ENCODE measurements at places on chromosomes 1 and 21. TPM values are rescaled to one million over a fixed set of nuclear protein-coding genes. Genes with fewer than 3 reads are reported as not detected.

- DNase-seq: peak; percentile 84
Observed at GRCh38 chr1:65265651-65266351, 43.5 kb upstream of the DNAJC6 start.

Gene SPRR2G
- not detected for total RNA-seq

Gene CD101
- total RNA-seq: 0.12 TPM

GRCh38 chr1:241837901-241838300 is 10.1 kb upstream of the EXO1 start:
- peak; percentile 76 for DNase-seq

Gene BMP8A
- not detected for total RNA-seq

Data from H4 (cell line).